ENCODE measurements at places on chromosomes 1 and 21. TPM values are rescaled to one million over a fixed set of nuclear protein-coding genes. Genes with fewer than 3 reads are reported as not detected.

- H3K27ac ChIP-seq, result no peak overlapping the region
- H3K36me3 ChIP-seq, result peaks cover 8% of the 10 kb centered on the region
- no peak for DNase-seq
- no peaks in the 10 kb centered on the region for H3K4me1 ChIP-seq
Measured at GRCh38 chr1:9984253-9984652, 12.8 kb upstream of the RBP7 start.

GRCh38 chr1:20426371-20426770 lies 59.6 kb downstream of the CAMK2N1 start:
- H3K27ac ChIP-seq, result no peak overlapping the region
- H3K4me3 ChIP-seq, result no peak overlapping the region
- no peaks in the 10 kb centered on the region for H3K4me1 ChIP-seq
- H3K36me3 ChIP-seq, result no peaks in the 10 kb centered on the region
- peaks cover 6% of the 10 kb centered on the region for H3K27me3 ChIP-seq
- DNase-seq, result no peak

CCDC27 gene
- not detected for total RNA-seq

GNG5 gene
- total RNA-seq, result 60.7 TPM

POTED gene
- total RNA-seq, result not detected

DNA sequence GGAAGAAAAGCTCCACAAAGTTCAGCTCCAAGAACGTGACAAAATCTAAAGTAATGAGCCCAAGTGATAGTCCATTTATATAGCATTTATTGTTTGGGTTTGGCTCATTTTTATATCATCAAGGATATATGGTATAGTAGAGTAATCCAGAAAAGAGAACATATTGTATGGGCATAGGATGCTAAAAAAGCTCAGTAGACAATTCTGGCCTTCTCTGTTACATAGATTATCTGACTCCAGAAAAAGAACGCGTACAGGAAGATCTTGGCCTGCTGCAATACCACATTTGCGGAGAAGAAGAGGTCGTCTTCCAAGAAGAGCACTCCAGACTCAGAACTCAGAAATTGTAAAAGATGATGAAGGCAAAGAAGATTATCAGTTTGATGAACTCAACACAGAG lies 43.8 kb downstream of the TMED5 start:
- peaks cover 29% of the 10 kb centered on the region for H3K36me3 ChIP-seq
- no peaks in the 10 kb centered on the region for H3K27me3 ChIP-seq
- DNase-seq, result no peak
- no peak overlapping the region for H3K4me3 ChIP-seq
- H3K27ac ChIP-seq, result no peak overlapping the region

- no peaks in the 10 kb centered on the region for H3K4me1 ChIP-seq
- DNase-seq, result no peak
- H3K27me3 ChIP-seq, result no peaks in the 10 kb centered on the region
Measured at GRCh38 chr1:7808253-7808844, 24.3 kb downstream of the PER3 start.

AJAP1 gene
- 0.20 TPM for total RNA-seq

CD1C gene
- total RNA-seq, result 0.92 TPM

RBP7 gene
- 5.7 TPM for total RNA-seq

PTPN7 gene
- 6.9 TPM for total RNA-seq

BMP8B gene
- total RNA-seq, result 4.9 TPM

GRCh38 chr1:238639861-238640260 lies 746.5 kb upstream of the CHRM3 start:
- no peak overlapping the region for H3K4me3 ChIP-seq
- H3K4me1 ChIP-seq, result no peaks in the 10 kb centered on the region
- H3K27me3 ChIP-seq, result no peaks in the 10 kb centered on the region
- no peak overlapping the region for H3K27ac ChIP-seq
- no peak for DNase-seq

GRCh38 chr1:174413632-174414031 lies 34.1 kb upstream of the GPR52 start:
- H3K27ac ChIP-seq, result no peak overlapping the region
- H3K4me1 ChIP-seq, result no peaks in the 10 kb centered on the region
- no peak for DNase-seq
- no peak overlapping the region for H3K4me3 ChIP-seq

DNA sequence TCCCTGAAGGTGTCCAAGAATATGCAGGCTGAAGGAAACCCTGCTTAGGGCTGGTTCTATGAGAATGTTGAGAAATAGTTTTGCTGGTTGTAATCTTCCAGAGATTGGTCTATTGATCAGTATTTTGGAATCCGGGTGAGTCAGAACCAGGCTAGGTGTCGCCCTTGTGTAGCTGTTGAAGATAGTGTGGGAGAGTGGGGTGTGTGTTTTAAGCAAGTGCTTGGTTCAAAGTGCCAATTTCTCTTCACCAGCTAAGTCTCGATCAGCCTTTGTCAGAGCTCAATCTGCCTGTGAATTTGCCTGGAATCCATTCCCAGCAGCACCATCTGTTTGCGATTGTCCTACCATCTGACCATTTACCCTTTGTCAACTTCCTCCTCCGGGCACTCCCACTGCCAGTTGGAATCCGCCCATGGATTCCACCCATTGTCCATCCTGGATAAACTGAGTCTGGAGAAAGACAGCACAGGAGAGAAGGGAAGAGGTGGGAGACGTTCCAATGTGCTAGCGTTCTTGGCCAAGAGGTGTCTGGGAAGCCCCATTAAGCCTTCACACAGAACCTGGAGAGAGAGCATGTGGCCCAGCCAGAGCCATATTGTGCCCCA lies 59.4 kb upstream of the CYP2J2 start:
- no peaks in the 10 kb centered on the region for H3K4me1 ChIP-seq
- no peak for DNase-seq
- no peak overlapping the region for H3K27ac ChIP-seq
- no peaks in the 10 kb centered on the region for H3K27me3 ChIP-seq
- H3K4me3 ChIP-seq, result no peak overlapping the region

F5 gene
- total RNA-seq, result 0.74 TPM
